ENCODE measurements at places on chromosomes 6 and 20.

- DNase-seq, result no peak
These were observed 900.1 kb upstream of the SLC35B3 start for GRCh38 chr6:9335431-9335830.

- DNase-seq, result no peak
These were observed 182.7 kb downstream of the TBX18 start for GRCh38 chr6:84581494-84582259.

DNA sequence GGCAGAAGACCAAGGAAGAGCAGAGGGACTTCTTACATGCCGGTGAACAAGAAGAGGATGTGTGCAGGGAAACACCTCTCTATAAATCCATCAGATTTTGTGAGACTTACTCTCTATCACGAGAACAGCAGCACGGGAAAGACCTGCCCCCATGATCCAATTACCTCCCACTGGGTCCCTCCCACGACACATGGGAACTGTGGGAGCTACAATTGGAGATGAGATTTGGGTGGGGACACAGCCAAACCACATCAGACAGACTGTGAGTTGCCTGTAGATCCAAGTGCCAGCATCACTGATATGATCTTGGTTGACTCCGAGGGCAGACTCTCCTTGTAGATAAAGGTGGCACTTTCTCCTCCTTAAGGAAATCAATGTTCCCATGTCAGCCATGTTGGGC, 414.8 kb upstream of the JARID2 start:
- DNase-seq, result no peak

DNA sequence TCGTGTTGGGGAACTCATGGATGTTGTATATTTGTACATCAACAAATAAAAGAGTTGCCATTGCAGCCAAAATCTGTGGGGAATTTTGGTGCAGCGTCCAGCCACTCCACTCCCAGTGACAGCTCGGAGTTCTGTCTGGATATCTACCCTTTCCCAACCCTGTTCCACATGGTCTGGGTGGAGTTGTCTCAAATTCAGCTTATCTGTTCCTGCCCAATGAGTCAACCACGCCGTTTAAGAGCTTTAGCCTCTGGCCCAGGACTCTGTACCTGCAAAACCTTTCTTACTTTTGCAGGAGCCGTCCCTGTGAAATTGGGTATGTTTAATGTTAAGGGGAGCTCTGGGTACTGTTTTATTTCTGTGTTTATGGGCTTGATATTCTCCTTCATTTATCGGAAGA, 33.9 kb upstream of the OVOL2 start:
- no peak for DNase-seq

DNA sequence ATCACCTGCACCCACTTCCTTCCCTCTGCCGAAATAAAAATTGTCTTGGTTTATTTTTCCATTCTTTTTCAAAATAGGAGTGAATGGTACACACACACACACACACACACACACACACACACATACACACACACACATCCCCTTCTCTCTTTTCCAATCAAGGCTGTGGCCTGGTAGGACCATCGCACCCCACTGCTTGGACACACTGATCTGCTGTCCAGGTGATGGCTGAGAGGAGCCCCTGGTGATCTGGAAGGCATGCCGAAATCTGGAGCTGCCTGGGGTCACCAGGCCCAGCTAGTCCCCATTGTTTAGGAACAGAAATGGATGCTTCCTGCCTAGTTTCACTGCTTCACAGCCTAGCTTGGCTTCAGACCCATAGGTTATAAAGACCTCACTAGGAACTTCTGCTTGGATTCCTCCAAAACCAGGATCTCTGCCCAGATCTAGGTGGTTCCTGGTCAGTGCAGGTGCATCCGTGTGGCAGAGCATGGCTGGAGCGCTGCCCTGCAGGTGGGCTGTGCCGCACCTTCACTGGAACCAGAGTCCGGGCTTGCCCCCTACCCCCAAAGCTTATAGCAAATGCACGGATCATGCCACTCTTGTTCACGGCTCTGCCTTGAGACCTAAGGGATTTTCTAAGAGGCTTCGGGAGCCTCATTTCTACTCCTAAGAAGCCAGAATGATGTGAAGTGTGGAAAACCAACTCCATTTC, 42.9 kb upstream of the DACT2 start:
- DNase-seq, result no peak

GRCh38 chr6:6980999-6981597, 126.7 kb upstream of the RREB1 start:
- DNase-seq, result no peak

DNA sequence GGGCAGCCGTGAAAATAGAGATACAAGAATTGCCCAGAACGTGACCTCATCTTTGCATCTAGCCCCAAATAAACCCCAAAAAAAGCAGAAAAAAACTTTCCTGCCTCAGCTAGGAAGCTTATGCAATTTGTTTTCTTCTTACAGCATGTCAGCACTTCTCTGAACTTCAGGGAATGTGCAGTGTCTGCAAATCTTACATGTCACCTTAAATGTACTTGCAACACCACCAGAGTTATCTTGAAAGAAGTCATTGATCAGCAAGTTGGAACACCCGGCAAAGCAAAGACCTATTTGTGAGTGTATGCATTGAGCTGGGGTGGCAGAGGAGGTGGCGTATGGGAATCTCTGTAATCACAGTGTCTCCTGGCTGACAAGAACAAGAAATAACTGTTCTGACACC, 123.4 kb downstream of the PKHD1 start:
- no peak for DNase-seq

DNA sequence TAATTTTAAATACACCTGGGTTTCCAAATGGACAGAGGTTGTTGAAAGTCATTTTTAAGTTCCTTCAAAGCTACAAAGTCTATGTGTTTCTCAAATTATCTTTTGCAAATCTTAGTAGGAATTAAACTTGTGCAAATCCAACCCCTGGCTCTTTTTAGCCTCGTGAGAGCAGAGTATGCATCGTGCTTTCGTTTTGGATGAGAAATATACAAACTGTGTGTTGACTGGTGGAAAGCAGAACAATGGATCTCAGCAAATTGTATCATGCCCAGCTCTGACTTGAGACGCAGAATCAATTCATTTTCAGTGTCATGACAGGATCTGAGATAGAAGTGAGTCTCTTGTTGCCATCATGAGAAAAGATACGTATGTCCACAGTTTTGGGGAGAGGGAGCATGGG, 542.4 kb upstream of the FLRT3 start:
- DNase-seq, result no peak

DNA sequence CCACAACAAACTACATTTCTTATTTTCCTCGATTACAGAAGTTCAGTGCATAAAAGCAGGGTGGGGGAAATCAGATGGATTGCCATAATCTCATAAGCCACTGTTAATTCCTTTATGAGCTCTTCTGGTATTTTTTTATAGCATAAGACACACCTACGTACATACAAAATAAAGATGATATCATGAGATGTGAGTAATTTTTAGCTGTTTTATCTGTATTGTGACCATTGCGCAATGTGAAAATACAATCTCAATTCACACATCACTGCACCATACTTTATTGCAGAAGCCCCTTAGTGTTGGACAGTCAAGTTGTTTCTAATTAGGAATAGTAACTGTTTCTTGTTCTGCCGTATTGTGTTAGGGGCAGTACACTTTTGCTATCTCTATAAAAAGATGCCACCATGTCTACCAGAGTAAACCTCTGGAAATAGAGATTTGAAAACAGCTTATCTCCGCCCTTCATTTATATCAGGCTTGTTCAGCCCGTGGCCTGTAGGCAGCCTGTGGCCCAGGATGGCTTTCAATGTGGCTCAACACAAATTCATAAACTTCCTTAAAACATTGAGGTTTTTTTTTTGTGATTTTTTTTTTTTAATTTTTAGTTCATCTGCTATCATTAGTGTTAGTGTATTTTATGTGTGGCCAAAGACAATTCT, 90.4 kb downstream of the FARS2 start:
- DNase-seq, result no peak

DNA sequence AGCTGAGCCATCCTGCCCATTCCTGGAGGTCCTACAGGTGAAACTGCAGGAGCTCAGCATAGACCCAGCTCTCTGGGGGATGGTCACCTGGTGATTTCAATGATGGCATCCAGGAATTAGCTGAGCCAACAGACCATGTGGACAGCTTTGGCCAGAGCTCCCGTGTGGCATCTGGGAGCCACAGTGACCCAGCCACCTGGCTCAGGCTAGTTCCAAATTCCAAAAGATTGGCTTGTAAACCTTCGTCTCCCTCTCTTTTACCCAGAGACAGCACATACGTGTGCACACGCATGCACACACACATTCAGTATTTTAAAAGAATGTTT, 44.0 kb downstream of the SIRPA start:
- no peak for DNase-seq

GRCh38 chr6:1775441-1775840, 165.7 kb downstream of the FOXC1 start:
- DNase-seq, result no peak

DNA sequence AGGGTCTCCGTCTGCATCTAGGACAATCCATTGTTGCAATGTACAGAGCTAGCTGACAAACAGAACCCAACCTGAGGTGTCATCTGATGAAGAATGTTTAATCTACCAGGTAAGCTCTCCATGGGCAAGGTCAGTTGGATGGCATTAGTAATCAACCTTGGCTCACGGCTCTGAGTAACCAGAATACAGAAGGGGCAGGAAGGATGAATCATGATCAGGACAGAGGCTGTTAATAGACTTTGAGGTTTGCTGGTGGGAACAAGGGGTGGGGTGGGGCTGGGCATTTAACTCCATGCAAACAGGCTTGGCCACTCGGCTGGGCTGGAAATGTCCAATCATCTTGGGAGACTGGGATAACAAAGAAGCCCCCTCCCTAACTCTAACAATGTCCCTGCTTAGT, 77.1 kb upstream of the MRPS10 start:
- peak; percentile 64 for DNase-seq

GRCh38 chr6:34496103-34496685, 30.3 kb downstream of the PACSIN1 start:
- DNase-seq, result no peak

GRCh38 chr6:114194362-114195026, 148.3 kb downstream of the HS3ST5 start:
- DNase-seq, result peak; percentile 8

GRCh38 chr6:155872961-155873360, 417.3 kb upstream of the NOX3 start:
- DNase-seq, result no peak

DNA sequence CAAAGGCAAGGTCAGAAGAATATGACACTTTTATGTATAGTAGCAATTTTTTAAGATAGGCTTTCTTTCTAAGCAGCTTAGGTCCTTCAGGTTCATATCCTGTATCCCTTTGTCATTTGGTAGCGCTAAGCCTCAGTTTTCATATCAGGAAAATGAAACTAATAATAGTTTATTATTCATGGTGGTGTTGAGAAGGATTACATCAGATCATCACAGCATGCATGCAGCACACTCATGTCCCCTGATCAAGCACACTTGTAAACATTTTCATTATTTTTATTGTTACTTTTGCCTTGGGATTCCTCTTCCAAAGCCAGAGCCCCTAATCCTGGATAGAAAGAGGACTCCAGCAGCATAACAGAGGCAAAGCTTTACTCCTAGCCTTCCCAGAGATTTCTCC, 70.2 kb upstream of the ADGRF1 start:
- no peak for DNase-seq

- no peak for DNase-seq
These were observed 129.1 kb downstream of the DST start for GRCh38 chr6:56513631-56514030.

DNA sequence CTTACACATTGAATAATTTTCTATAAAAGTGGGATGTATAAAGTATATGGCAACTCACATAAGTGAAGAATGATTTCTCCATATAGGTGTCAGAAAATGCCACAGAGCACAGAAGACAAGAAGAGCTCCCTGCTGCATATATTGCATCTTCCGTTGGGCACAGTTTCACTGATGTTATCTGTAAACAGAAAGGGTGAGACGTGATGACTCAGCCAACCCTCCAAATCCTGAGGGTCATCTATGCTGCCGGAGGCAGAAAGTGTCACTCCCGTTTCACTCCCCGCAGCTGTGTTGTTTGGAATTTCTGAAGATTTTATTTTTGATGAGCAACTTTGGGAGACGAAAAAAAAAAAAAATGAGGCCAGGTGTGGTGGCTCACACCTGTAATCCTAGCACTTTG, 644.1 kb downstream of the C6orf118 start:
- no peak for DNase-seq

DNA sequence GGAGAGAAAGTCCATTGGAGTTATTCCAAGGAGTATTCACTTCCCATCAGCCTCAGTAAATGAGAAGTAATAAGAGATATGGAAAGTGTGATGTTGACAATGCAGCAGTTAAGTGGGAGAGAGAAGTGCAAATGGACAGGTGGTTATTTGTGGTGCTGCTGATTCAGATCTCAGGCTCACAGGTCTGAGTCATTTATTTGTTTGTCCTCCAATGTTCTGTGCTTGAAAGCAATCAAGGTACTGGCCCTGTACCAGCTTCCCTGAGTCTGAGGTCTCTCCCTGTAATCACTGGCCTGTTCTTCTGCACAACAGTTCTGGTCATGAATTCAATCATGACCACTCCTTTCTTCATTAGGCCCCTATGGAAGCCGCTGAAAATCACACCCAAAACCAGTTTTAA, 827.7 kb downstream of the MAFB start:
- no peak for DNase-seq

DNA sequence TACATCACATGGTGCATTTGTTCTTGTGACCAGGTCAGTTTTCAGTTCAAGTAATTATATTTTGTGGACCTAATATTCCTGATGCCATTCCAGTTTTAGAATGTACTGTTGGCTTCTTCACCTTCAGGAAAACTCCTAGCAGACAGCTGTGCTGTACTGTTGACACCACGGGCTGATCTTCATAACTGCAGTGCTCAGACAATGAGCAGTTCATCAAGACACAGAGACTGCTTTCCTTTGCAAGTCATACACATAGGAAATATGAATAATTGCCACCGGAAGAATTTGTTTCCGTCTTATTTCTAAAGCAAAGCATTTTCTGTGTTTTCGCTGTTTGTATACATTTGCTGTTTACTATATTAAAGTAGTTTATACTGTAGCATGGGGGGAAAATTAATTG, 89.8 kb downstream of the C6orf118 start:
- DNase-seq, result no peak

DNA sequence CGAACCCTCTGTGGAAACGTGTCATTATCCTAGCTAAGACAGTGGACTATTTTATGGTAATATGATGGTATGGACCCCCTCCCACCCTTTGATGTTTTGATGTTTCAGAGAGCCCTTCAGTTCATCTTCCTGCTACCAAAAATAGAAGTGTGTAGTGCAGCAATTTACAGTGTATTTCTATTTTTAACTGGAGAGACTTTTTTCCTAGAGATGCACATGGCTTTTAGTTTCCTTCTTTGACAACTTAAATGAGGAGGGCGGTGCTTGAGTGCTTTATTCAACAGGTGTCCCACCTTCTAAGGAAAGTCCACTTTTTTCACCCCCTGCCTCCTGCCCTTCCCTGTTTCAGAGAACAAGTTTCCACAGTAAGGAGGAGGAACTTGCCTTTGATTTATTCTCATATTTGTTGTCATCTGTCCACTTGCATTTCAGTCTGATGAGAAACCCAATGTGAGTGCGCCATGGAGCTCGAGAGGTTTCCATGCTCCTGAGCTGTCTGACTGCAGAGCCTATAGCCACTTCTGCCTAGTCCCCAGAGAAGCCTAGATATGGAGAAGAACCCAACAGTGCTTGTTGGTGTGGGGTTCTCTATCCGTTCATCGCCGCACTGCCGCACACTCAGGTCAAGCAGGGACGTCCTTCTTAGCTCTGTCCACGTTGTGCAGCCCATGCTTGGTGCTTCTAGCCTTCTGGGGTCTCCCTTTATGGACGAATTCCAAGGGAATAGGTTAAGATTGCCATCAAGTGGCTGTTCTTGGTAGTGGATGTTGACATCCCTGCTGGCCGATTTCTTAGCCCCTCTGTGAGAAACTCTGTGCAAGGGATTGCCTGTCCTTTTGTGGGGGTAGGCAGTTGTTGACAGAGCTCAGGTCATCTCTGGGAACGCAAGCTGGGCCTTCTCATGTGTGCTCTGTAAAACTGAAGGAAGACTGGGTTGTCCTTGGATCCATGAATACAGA, 144.2 kb downstream of the JARID2 start:
- DNase-seq, result peak; percentile 17
